Skin of body (tissue), 3 donors: ENCODE measurements at places on chromosomes 5 and 9. TPM values are rescaled to one million over a fixed set of nuclear protein-coding genes. Genes with fewer than 3 reads are reported as not detected.

GRCh38 chr9:114390952-114391351 is 3.2 kb upstream of the AKNA start:
- DNase-seq: no peak

GRCh38 chr9:86909388-86909787 is 37.9 kb downstream of the GAS1 start:
- DNase-seq: no peak

The ENHO gene
- total RNA-seq: 3.3 TPM

The SPINK6 gene
- total RNA-seq: not detected

DNA sequence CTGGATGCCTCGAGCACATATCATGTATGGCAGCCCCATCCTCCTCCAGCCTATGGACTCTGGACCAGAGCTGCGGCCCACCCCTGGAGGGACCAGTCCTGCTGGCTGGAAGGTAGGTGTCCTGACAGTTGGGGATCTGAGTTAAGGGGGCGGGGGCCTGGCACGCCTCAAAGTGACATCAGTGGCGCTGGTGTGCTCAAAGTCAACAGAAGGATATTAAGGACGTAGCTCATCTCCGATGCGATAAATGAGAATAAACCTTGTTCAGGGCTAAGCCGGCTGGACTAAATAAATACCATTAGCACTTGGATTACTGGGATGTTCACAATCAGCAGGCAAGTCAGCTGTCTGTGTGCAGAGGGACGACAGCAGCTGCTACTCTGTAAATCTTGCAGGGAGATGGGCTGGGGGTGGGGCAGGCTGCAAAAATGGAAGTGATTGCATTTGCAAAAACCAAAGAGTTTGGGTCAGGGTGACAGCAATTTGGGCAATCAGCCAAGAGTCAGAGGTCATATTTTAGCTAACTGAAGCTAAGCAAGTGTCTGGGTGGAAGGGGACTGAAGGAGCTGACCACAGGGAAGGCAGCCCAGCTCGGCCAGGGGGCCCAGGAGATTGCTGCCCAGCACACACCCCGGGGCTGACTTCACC is 80.0 kb upstream of the LRRTM2 start:
- DNase-seq: peak; percentile 28

- DNase-seq: peak; percentile 34
Measured at GRCh38 chr5:103561685-103562452, 720 bp downstream of the NUDT12 start.

The KDM3B gene
- 60.4 TPM for total RNA-seq

The CTSV gene
- 75.6 TPM for total RNA-seq

DNA sequence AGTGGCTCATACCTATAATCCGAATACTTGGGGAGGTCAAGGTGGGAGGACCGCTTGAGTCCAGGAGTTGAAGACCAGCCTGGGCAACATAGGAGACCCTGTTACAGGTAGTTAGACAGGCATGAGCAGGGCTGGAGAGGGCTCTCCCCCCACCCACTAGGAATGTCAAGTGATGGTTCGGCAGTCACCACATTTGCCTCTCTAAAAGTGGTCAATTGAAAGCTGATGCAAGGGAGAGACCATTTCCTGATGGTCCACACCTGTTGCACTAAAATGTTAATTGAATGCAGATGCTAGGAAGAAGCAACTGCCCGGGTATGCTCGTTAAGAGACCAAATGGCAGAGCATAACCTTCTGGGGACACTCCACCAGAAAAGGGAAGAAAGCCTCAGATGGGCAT is 82.7 kb downstream of the SFXN1 start:
- no peak for DNase-seq

DNA sequence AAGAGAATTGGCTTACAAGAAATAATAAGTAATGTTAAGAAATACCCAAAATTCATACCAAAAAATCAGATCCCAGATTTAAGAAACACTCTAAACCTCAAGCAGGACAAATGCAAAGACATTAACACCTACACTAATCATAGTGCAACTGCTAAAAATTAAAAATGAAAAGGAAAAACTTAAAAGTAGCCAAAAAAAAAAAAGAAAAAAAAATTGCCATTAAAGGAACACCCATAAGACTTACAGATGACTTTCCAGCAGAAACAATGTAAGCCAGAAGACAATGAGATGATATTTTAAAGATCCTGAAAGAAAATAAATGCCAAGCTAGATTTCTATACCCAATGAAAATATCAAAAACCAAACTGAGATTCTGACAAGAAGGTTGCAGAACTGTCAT is 101.5 kb downstream of the DENND1A start:
- no peak for DNase-seq

GRCh38 chr9:22037954-22038690 is 29.0 kb upstream of the CDKN2B start:
- no peak for DNase-seq

DNA sequence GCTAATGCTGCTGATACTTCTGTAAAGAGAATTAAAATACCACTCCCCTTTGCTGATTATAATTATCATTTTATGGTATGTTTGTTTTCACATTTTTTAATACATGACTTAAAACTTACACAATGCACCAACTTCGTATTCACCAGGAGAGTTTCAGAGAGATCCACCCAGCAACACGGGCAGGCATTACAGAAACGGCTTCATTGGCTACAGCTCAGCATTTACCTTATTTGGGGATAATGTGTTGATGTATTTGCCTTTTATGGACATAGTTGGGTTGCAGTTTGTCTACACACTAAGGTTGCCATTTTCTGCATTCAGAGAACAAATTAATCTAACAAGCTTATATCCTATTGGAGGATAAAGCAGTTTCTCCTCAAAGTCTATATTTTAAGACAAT is 423.6 kb downstream of the PRDM9 start:
- no peak for DNase-seq
